ENCODE measurements at places on chromosomes 4 and X.

DNA sequence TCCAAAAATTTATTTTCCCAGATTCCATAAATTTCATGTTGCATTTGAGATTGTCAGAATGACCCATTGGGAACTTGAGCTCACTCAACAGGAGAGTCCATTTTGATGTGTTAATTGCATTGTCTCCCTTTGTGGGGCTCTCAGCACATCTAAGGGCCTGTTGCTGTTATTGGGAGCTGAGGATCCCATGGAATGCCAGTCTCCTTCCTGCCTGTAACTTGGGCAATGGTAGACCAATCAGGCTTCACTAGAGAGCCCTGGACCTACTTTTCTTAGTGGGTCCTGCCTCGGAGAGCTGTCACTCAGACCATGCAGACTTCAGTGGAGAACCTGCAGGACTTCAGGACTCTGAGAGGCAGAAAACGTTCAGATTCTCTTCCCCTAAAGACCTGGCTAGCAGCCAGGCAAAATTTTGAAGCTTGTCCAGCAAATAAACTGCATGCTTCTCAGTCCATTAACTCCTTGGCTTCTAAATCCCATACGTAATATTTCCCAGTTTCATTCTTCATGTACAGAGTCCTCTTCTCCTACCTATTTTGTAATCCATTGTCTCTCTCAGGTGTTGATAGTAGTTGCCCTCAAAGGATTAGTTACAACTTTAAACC is 25.1 kb downstream of the OCRL start:
- no peak for DNase-seq

- DNase-seq = no peak
Observed at GRCh38 chr4:20629186-20630106, 70.8 kb upstream of the PACRGL start.

DNA sequence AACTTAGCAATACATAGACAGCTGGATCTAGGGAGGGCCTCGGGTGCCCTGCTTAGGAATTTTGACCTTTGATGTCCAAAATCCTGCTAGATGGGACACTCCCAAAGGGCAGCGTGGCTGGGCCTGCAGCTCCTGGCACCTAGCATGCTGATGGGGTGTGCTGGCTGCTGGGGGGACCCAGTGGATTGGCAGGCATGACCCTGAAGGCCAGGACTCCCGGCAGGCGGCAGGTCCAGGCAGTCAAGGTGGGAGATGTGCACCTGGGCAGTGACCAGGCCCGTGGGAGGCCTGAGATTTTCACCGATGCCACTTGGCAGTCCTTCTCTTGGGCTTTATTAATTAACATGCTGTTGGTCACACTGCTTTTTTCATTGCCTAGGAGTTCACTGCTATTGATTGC is 84.3 kb downstream of the PSAPL1 start:
- DNase-seq = no peak

- DNase-seq = no peak
Observed at GRCh38 chr4:88130544-88131305, 27.7 kb downstream of the ABCG2 start.

GRCh38 chr4:173797296-173797695 is 267.3 kb upstream of the HAND2 start:
- peak; percentile 5 for DNase-seq

GRCh38 chr4:184953971-184954370 is 64.3 kb upstream of the HELT start:
- DNase-seq = no peak

- DNase-seq = peak; percentile 80
Observed at GRCh38 chrX:103687696-103688201, 1.2 kb upstream of the MORF4L2 start.

GRCh38 chrX:110287605-110288004 is 30.3 kb downstream of the AMMECR1 start:
- peak; percentile 27 for DNase-seq

- DNase-seq = no peak
Observed at GRCh38 chrX:54064564-54064963, 20.3 kb upstream of the PHF8 start.

GRCh38 chr4:185082561-185082960 is 60.5 kb upstream of the SLC25A4 start:
- peak; percentile 20 for DNase-seq

DNA sequence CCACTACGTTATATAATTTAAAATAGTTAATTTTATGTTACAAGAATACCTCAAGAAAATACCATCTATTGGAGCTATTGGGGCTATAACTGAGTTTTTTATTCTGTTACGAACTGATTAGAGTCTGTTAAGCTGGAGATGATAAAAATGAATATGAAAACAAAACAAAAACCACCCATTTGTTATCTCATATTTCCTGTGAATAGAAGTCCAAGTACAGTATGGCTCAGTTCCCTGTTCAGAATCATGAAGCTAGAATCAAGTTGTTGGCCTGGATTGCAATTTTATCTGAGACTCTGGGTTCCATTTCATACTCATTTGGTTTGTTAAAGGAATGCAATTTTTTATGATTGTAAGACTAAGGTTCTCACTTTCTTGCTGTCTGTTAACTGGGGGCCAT is 319.1 kb upstream of the PCDH18 start:
- DNase-seq = no peak

All from GM23248 (cell line).